ENCODE measurements at places on chromosomes 12 and 14.
A peak's percentile ranks its signal among the peaks of the same experiment; 100 is the strongest.

DNA sequence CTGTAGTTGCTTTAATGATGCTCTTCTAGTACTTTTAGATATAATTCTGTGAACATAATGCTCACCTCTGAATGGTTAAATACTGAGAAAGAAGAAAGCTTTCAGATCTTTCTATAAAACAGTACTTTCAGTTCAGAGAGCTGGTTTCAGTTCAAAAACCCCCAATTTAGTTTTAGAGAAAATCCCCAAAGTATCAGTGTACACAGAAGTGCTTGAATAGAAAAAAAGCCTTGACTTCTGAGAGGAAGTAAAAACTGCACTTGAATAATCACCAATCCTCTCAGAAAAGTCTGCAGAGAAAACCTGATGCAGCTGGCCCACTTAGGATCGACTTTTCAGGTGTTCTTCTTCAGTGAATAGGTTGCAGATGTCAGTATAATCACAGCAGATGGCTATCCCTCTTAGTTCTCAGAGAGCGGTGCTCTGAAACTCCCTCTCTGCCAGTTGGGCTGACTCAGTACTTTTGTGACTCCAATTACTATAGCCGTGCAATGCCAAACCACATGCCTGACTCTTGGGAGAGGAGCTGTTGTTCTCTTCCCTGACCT lies 616.3 kb downstream of the LRFN5 start:
- DNase-seq: no peak

GRCh38 chr12:46071335-46071734 lies 81.0 kb upstream of the SCAF11 start:
- no peak for DNase-seq

DNA sequence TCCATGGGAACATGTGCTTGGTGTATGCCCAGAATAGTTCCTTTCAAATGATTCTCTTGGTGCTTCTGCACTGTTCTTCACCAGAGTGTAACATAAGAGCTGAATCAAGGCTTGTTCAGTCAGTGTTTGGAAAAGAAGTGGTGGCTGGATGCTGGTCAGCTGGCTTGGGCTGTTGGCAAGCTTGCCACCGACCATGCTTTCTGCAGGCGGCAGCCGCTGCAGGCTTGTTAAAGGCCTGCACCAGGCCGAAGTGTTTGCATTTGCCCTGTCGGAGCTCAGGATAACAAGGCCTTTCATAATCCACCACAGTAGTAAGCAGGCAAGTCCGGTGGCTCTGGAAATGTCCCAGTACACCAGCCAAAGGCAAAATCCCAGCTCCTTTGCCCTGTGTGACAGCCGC lies 26.9 kb downstream of the DAAM1 start:
- peak; percentile 62 for DNase-seq

GRCh38 chr12:117111821-117112595 lies 12.8 kb upstream of the TESC start:
- DNase-seq: no peak

DNA sequence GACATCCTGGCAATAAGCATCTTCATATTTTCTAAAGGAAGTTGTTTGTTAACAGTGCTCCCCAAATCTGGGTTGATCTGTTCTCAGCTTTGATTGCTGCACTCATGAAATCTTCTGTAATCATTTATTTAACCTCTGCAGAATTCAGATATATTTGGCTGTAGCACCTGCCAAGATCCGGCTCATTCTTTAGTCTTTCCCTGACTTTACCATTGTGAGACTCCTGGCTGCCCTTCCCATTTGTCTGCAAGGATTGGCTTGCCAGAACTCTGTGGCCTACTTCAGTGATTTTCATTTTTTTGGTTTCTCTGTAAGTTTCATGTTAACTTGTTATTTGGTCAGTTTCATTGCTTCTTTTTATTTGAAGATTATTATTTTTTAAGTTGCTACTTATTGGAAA lies 191.2 kb upstream of the PLXNC1 start:
- DNase-seq: no peak

GRCh38 chr14:21672116-21672515 lies 1.5 kb downstream of the OR4E1 start:
- no peak for DNase-seq

DNA sequence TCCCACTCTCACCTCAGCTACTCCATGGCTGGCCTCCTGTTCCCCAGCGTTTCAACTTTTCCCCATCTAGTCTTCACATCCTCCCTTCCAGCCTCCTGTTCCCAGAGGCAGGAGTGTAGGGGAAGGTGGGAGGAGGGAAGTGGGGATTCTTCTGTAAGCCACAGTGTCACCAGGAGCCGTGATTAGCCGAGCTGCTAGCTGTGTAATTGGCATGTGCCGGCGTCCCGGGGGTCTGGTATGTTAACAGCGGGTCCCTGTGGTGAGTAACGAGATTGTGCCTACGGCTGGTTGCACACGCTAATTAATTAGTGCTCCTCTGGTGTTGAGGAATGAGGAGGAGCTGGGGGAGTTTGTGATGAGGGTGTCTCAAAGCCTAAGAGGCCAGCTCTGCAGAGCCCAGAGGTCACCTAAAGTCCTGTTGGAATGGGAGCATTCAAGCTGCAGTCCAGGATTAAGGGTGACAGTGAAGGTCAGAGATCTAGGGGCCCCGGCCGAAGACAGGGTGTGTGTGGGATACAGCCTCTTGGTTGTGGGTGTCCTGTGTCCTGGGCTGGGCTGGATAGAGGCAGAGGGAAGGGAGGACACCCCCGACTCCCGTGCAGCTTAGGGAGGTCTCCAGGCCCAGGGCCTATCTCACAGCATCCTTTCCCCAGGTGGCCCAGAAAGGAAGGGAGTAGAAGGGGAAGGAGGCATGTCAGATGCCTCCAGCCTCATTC lies 10.0 kb upstream of the CALCOCO1 start:
- DNase-seq: no peak

- DNase-seq: peak; percentile 64
Measured at GRCh38 chr12:12899530-12900380, 8.4 kb downstream of the GPRC5A start.

DNA sequence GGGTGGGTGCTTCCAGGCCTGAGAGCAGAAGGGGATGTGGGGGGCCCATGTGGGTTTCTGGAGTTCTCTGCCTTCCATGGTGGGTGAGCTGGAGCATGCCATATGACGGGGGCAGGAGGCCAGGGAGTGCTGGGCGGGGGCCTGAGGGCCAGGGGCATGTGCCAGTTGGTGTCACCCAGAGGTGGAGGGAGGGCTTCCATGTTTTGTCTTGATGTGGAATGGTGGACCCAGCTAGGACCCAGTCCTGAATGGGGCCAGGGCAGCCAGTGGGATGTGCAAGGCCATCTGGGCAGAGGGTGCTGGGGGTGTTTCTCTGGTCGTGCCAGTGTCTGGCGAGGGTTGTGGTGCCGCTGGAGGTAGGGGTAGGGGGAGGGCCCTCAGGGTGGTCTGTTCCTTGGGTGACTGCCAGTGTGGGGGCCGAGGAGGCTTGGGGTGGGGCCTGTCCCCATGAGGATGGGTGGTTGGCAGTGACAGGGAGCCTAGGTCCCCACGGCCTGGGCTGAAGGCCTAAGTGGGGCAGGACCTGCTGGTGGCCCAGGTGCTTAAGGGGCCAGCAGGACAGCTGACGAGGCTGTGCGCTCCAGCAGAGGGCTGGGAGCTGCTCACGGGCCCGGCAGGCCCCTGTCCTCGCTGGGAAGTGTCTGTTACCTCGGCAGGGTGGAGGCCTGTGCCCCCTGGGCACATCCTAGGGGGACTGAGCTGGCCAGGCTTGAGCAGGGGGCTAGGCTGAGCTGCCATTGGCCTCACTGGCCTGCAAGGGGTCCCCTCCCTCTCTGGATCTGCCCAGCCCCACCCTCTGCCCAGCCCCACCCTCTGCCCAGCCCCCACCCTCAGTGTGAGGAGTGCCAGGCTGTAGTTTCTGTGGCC lies 26.8 kb downstream of the CEP170B start:
- DNase-seq: no peak

GRCh38 chr14:72278316-72278715 lies 346.1 kb downstream of the RGS6 start:
- DNase-seq: no peak

DNA sequence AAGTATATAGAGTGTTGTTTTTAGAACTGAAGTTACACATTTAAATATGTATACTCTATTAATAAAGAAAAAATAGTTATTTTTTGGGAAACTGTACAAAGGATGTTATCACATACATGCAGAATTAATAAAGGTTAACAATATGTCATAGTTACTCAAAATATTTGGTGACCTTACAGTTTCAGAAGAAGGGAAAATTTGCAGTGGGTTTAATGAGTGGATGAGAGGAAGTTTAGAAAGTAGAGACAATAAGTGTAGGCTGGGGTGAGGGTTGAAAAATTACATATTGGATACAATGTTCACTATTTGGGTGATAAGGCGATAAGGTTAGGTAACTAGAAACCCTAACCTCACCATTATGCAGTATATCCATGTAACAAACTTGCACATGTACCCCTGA lies 13.5 kb downstream of the WNK1 start:
- no peak for DNase-seq

- DNase-seq: no peak
Measured at GRCh38 chr12:76876696-76877229, 2.1 kb downstream of the CSRP2 start.

DNA sequence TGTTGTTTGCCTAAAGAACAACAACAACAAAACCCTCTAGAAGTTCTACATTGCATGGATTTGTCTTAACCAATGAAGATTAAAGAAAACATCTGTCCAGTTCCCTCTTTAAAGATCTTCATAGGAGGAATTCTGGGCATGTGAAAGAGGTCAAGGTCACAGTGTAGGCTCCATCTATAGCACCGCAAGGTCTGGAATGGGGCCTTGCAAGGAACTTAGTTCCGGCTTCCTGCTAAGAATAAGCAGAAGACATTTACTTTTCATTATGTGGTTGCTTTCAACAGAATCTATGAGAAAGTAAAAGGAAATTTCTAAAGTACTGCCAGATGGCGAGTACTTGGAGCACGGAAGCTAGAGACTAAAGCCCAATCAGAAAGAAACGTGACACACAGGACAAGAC lies 57.2 kb upstream of the GNPNAT1 start:
- no peak for DNase-seq

DNA sequence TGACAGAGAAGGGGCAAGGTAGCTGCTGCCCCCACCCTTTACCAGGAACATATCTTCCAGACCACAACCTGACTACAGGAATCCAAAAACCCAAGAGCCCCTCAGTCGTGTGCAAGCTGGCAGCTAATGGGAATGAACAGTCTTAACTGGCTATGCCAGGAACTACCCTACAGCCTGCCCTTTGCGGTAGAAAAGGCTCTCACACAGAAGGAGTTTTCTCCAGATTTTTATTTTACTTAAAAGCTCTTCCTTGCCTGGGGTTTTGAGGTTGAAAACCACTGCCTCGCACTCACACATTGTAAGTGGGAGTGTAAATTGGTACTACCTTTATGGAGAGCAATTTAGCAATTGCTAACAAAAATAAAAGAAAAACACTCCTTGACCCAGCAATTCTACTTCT lies 28.3 kb downstream of the PITPNM2 start:
- DNase-seq: no peak

GRCh38 chr14:23564181-23564812 lies 3.3 kb downstream of the AP1G2 start:
- no peak for DNase-seq

DNA sequence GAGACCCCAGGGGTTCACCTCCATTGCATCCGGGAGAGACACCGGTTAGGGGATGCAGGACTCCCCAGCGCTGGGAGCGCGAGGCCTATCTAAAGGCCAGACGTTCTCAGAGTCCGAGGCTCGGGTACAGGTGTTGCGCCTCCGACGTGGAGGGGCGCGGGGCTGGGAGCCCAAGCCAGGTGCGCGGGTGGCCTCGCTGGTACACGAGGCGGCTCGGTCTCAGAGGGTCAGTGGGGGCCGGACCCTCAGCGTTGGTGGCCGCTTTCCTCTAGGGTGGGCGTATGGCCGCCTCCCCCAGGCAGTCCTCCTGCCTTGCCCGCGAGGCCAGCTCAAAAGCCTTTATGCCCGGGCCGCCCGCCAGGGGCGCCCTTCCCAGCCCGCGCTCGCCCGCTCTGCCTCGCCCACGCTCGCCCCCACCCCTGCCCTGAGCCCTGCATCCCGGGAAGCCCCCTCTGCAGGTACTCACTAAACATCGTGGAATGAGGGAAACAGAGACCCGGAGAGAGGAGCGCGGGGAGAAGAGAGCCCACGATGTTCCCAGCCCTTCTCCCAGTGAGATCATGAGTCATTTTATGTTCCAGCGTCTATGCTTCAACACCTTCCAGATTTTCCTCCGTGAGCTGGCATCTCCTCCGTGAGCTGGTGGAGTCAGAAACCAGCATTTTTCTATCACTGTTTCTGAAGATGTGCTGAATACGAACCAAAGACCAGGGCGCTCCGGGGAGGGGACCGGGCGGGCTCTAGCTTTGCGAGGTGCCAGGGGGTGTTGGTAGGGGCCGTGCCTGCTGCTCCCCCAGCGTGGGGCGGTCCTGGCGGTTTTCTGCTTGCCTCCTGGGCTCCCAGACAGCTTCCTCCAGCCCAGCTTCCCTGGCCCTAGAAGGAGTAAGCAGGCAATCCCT lies 73.8 kb downstream of the DIO3 start:
- no peak for DNase-seq

- no peak for DNase-seq
Measured at GRCh38 chr12:107288414-107289127, 195.2 kb upstream of the CRY1 start.

GRCh38 chr14:90406384-90406798 lies 9.6 kb downstream of the CALM1 start:
- no peak for DNase-seq

Data from nucleus accumbens (tissue), 56 donors.